T-helper 2 cell (primary cell): ENCODE measurements at places on chromosomes 6 and 20.

GRCh38 chr6:9272671-9273070 is 837.3 kb upstream of the SLC35B3 start:
- no peak for DNase-seq

DNA sequence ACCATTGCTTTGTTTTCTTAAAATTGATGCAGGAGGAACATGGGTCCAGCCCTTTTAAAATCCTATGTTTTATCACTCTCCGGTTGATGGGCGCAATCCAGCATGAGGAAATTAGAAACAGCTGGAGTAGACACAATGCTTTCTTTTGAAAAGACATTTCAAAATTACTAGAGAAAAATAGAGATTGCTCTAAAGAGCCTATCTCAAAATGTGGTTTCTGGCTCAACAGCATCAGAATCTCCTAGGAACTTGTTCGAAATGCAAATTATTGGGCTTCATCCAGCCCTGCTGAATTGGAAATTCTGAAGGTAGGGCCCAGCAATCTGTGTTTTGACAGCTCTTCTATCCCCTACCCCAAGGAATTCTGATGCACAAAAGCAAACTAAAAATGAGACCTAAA is 190.8 kb upstream of the BMP2 start:
- no peak for DNase-seq

GRCh38 chr6:15880262-15880973 is 217.6 kb upstream of the DTNBP1 start:
- no peak for DNase-seq

DNA sequence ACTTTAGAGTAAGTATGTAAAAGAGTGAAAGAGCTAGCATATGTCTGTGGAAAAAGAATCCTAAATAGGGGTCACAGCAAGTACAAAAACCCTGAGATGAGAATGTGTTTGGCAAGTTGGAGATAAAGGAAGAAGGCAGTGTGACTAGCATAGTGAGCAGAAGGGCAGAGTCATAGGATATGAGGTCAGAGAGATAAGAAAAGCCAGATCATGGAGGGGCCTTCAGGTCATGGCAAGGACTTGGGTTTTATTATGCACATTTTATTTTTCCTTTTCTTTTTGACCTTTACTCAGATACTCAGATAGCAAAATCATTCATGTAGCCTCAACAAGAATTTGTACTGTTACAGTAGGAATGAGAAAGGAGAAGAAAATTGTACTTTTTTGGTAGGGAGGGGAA is 138.0 kb downstream of the GJA1 start:
- DNase-seq = no peak

DNA sequence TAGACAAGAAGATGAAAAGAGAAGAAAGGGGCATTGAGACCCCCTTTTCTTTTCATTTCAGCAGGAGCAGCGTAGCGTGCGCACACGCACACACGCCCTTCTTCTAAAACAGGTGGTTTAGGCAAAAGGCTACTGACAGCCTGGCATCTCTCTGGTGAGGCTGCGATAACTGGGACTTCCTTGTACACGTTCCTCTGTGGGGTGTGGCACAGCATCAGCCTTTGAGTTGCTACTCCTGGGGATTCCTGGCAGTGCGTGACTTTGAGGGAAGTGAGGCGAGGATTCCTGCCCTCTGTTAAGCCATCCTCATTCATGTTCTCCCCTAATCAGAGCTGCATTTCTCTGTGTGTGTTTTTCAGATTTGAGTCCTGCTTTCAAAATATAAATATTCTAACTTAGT is 94.7 kb downstream of the TMEM170B start:
- DNase-seq = no peak

DNA sequence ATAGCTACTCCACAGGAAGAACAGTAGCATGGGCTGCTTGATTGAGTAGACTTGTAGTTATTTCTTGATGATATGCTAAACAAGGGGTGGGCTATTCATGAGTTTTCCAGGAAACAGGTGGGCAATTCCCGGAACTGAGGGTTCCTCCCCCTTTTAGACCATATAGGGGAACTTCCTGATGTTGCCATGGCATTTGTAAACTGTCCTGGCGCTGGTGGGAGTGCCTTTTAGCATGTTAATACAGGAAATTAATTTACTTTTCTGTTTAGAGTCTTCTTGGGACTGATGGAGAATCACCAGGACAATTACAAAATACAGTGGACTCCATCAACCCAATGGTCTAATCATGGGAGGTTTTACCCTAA is 22.7 kb downstream of the CYP24A1 start:
- no peak for DNase-seq

DNA sequence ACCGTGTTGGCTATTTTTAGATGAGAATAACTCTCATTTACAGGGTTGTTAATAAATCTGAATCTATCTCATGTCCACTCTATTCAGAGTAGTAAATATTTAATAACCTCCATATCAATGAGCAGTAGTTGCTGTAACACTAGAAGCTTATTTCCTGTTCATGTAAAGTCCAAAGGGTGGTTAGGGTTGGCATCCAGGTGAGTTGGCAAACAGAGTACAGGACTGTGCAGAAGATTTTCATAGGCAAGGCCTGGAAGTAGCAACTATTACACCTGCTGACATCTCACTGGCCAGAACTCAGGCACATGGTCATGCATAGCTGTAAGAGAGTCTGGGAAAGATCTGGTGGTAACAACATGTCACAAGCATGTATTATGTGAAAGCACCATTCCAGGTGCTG is 147.5 kb downstream of the PHF3 start:
- no peak for DNase-seq

- DNase-seq = no peak
Observed at GRCh38 chr6:17790489-17790888, 83.8 kb upstream of the NUP153 start.

- no peak for DNase-seq
Observed at GRCh38 chr6:16521528-16521927, 239.7 kb downstream of the ATXN1 start.

DNA sequence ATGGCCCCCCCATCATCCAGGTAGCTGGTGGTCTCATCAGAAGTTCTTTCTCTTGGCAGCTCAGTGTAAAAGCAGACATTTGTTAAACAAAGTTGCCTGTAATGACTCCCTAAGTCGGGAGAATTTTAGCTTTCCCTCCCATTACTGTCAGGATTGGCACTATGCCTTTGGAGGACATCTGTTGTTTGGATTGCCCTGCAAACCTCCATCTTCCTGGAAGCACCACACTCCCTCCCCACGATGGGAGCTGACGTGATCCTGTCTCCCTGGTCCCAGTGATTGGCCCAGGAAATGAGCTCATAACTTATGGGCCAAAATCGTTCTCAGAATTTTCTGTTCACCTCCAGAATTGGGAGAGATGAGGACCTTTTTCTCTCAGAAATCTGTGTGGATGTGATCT is 42.6 kb upstream of the CNR1 start:
- DNase-seq = no peak

DNA sequence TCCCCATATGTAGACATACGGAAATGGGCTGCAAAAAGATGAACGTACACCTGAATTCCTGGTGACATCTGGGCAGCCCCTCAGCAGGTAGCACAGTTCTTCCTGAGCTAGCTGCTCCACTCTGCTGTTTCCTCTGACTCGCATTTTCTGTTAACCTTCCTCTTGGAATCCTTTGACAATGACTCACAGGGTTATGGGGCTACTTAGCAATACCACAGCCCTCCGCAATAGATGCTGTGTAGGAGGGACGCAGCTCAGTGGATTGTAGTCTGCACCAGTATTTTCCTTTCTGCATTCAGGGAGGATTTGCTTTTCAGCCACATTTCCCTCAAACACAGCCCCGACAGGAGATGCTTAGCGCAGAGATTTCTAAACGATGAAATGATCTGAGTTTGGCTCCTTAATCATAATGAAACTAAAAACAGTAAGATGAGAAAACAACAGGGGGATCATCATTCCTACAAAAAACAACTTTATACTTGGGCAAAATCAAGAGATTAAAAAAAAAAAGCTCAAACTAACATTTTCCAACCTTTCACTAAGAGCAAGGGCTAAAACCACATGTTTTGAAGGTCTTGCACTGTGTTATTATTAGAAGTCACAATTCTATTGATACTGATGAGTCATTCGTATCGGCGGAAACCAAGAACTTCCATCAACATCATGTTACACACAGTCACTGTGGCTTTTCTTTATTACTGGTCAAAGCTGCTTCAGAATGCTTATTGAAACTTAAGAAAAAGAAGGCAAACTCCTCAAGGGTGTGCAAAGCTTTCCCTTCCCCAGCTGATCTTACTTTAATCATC is 12.2 kb downstream of the BACH2 start:
- DNase-seq = peak; percentile 29

DNA sequence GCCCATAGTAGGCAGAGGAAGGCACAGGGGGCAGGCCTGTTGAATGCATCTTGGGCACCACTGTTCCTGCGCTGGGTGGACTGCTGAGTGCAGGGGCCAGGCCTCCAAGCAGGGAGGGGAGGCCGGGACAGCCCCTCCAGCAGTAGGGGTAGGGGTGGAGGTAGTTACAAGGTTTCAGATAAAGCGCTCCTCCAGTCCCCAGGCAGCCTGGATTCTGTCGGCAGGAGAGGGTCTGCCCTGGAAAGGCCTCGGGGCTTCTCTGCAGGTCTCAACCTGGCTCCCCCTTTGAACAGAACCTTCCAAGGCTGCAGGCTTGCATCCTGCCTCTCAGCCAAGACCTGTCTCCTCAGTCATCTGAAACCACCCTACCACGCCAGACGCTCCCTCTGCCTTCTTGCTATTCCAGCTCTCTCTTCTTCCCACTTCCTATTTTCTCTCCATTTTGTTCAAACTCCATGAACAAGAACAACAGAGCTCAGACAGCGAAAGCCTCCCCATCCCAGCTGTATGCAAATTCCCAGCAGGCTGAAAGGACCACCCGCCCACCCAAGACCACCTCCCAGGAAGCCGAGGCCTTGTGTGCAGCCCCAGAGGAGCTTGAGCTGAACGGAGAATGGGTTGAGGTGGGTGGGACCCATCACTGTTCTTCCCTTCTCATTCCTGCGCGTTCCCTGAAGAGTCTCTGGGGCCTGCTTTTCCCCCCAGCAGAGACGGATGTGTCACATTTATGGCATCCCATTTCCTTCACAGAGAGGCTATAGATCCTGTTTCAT is 1.4 kb downstream of the MLN start:
- no peak for DNase-seq

GRCh38 chr20:60506061-60506460 is 547.8 kb downstream of the CDH26 start:
- no peak for DNase-seq

DNA sequence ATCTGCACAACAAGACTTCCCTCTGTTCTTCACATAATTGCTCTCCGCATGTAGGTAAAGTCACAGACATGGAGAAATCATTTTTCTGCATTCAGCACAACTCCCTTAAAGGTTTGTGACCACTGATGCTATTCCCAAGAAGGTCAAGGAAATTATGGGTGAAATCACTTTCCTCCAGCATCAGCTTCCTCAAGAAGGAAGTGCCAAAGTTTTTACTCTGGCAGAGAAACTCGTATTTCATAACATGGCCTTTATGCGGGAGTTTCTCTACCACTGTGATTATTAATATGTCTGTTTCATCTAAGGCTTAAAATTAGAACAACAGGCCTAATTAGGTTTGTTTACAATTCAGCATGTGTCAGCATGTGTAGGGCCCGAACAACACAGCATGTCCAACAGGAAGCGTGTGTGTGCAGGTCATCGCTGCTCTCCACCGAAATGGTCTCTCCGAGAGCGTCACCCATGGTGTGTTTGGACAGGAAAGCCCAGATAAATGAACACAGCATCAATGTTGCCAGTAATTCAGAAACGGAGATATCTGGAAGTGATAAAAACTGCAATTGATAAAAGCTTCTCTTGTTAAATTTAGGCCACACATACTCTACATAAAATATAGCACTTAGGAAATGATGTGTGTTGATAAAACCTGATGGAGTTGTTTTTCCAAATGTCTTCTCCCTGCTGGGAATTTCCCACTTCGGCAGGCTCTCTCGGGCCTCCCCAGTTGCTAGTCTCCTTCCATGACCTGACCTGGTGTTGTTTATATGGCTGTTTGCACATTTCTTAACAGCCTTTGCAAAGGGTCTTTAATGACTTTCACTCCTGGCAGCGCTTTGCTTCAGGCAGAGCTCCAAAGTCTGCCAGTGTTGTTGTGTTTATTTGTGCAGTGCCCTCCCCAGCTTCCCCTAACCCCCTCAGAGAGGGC is 265.1 kb upstream of the CEP162 start:
- DNase-seq = no peak

DNA sequence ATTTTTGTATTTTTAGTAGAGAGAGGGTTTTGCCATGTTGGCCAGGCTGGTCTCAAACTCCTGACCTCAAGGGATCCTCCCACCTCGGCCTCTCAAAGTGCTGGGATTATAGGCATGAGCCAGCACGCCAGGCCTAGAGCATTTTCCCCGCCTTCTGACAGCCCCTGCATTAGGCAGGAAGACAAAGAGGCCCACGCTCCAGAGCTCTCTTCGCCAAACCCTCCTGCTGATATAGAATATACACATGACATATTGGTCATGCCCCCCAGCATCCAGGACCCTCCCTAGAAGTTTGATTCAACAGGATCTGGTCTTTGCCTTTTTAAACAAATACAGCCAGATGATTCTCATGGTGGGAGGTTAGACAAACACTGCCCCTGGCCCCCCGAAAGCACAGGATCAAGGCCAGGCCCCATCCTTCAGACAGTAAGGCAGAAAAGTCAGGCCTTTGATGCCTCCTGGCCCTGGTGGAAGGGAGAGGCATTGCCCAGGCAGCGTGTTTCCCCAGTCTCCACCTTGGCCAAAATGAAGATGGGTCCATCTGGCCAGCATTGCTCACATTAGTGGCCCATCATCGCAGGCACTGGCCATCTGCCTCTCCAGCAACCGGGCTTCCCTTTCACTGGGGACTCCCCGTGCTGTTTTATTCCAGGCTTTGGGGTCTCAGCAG is 4.4 kb downstream of the SULF2 start:
- no peak for DNase-seq

GRCh38 chr6:108736832-108737231 is 111.4 kb upstream of the ARMC2 start:
- DNase-seq = no peak

GRCh38 chr6:13319891-13320564 is 8.3 kb downstream of the TBC1D7 start:
- no peak for DNase-seq

DNA sequence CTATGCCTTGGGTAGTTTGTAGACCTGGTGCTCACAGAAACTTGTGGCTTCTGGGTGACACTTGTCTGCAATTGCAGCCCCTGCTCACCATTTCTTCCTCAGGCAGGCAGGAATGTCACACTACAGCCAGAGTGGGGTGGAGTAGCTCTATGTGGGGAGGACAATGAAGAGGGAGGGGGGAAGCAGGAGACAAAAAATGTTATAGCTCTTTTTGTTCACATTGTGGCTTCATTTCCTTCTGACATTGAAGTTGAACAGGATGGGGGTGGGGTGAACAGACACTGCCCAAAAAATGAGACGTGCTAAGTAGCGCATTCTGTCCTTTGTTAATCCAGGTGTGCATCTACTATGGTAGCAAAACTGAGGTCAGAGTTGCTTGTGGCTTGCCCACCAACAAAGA is at the start of gene THEMIS:
THEMIS (minus strand) TSS at position 124 of the 400 bp plus-strand sequence. CDS start 126 bp downstream, outside the sequence.
- DNase-seq = peak; percentile 68

GRCh38 chr6:133871131-133871530 is 17.8 kb upstream of the TCF21 start:
- DNase-seq = no peak
